ENCODE measurements at places on chromosomes 1 and 21.
A peak's percentile ranks its signal among the peaks of the same experiment; 100 is the strongest.

- no peaks in the 10 kb centered on the region for H3K36me3 ChIP-seq
- no peak overlapping the region for H3K27ac ChIP-seq
- H3K4me3 ChIP-seq, result no peak overlapping the region
- DNase-seq, result no peak
Observed at GRCh38 chr21:15162921-15163320, 98.1 kb upstream of the NRIP1 start.

DNA sequence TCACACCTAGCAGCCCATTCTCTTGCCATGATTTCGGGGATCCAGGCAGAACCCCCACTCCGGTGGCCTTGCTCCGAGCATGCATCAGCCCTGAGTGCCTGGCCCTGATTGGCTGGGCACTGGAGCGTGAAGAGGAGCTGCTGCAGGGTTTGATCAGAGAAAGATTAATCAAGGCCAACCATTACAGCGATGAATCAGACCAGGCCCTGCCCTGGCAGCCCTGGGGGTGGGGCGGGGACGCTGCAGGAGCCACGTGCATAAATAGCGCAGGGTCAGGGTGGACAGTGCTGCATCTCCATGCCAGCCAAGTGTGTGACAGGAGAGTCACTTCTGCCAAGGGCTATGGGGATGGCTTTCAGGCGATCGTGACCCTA, 3.4 kb upstream of the FAM131C start:
- peak; percentile 62 for DNase-seq
- peaks cover 10% of the 10 kb centered on the region for H3K27me3 ChIP-seq
- no peaks in the 10 kb centered on the region for H3K36me3 ChIP-seq
- H3K27ac ChIP-seq, result peak overlapping the region; percentile 93
- peaks cover 47% of the 10 kb centered on the region for H3K4me1 ChIP-seq

DNA sequence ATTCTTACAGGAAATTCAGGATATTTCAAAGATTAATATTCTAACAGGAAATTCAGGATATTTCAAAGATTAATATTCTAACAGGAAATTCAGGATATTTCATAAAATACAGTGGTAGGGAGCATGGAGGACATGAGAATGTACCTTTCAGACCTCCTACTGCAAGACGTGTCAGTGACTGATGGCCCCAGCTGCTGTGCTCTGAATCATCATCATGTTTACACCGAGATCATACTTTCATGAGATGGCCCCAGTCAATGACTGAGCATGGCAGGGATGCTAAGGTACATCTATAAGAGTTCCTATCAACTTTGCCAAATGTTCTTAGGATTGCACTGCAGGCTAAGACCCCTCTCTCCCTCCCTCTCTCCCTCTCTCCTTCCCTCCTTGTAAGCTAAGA, 69.0 kb downstream of the HFM1 start:
- no peak for DNase-seq
- H3K27me3 ChIP-seq, result no peaks in the 10 kb centered on the region
- H3K36me3 ChIP-seq, result no peaks in the 10 kb centered on the region
- H3K4me3 ChIP-seq, result no peak overlapping the region

- no peaks in the 10 kb centered on the region for H3K4me1 ChIP-seq
- H3K36me3 ChIP-seq, result no peaks in the 10 kb centered on the region
- peaks cover 2% of the 10 kb centered on the region for H3K27me3 ChIP-seq
- no peak overlapping the region for H3K4me3 ChIP-seq
- DNase-seq, result no peak
- H3K27ac ChIP-seq, result no peak overlapping the region
Observed at GRCh38 chr1:153271711-153272110, 12.2 kb downstream of the LORICRIN start.

DNA sequence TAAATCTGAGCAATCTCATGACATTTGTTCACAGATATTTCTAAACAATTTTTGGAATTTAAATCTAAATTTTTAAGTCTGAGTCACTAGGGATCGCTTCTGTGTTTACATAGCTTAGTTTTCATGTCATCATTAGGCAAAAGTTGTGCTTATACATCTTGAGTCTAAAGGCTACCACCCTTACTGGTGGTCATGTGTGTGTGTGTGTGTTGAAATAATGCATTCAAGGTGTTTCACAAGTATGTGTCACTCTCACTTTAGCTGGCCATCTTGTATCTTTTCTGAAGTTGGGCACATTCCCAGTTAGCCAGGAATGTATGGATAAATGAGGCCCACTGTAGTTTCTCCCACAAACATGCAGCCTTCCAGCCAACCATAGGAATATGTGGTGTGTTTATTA, 1162.5 kb upstream of the PRMT6 start:
- no peak for DNase-seq
- peaks cover 8% of the 10 kb centered on the region for H3K36me3 ChIP-seq
- H3K27me3 ChIP-seq, result no peaks in the 10 kb centered on the region
- H3K4me3 ChIP-seq, result no peak overlapping the region
- no peaks in the 10 kb centered on the region for H3K4me1 ChIP-seq
- no peak overlapping the region for H3K27ac ChIP-seq

DNA sequence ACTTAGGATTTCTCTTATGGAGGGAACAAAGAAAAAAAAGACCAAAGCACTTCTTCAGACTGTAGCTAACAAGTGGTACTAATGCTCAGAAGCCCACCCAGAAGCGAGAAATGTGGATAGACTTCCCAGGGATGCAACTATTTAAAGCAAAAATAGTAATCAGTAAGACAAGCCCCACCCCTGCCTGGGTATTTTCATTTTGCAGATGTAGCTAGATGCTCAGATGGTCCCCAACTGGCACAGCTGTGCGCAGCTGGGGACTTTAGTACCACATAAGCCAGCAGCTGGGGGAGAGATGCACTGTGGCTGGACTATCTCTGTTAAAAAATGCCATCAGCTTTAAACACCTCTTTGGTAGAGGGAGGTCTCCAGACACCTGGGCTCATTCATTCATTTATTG, 77.8 kb upstream of the SPAG17 start:
- H3K36me3 ChIP-seq, result no peaks in the 10 kb centered on the region
- DNase-seq, result no peak
- H3K27ac ChIP-seq, result no peak overlapping the region
- no peak overlapping the region for H3K4me3 ChIP-seq
- H3K4me1 ChIP-seq, result no peaks in the 10 kb centered on the region

GRCh38 chr1:35708441-35708921, 10.2 kb downstream of the C1orf216 start:
- 0 out of 2 replicates have a peak, but pooled peaks cover 6% of the 10 kb centered on the region for H3K36me3 ChIP-seq
- DNase-seq, result no peak
- peaks cover 7% of the 10 kb centered on the region for H3K4me1 ChIP-seq
- H3K27ac ChIP-seq, result no peak overlapping the region
- H3K27me3 ChIP-seq, result peaks cover 11% of the 10 kb centered on the region
